ENCODE measurements at places on chromosomes 3 and 15.

GRCh38 chr15:72092006-72092405 lies 25.9 kb downstream of the MYO9A start:
- DNase-seq, result no peak

GRCh38 chr3:22947851-22948250 lies 255.3 kb upstream of the UBE2E2 start:
- DNase-seq, result no peak

DNA sequence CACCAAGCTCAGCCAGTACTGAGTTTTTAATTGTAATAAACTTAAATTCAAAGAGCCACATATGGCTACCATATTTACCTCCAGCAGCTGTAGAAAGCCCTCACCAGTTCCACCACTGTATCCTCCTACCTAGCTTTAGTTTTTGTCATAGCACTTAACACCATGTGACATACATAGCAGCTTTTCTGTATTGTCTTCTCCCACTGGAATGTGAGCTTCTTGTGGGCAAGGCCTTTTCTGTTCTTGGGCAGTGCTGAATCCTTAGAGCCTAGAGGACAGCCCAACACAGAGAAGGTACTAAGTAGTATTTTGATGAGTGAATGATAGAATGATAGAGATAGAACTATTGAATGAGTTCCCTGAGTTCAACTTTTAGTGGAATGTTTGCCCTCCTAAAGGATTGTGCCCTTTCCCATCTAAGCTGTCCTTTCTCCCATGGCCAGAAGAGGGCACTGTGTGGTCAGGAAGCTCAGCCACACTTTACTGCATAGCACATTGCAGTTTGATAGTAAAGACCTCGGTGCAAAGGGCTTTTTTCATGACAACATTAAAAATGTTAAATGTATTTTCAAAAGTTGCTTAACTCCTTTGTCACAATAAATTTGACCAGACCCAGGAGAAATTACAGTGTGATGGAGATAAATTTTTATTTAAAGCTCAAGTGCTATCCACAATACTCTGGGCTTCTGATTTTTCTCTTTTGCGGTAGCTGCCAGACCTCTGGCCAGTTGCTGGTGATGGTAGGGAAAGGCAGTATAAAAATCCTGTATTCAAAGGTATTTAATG lies 115.8 kb downstream of the GHSR start:
- peak; percentile 75 for DNase-seq

DNA sequence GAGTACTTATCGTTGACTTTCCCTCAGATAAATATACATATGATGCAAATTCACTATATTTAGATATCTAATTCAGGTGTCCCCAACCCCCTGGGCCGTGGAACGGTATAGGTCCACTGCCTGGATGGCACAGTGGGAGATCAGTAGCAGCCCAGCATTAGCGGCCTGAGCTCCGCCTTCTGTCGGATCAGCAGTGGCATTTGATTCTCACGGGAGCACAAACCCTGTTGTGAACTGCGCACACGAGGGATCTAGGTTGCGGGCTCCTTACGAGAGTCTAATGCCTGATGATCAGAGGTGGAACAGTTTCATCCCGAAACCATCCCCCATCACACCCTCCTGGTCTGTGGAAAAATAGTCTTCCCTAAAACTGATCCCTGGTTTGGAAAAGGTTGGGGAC lies 6.9 kb downstream of the KNL1 start:
- DNase-seq, result no peak

- no peak for DNase-seq
These were observed 63.0 kb upstream of the SMAD3 start for GRCh38 chr15:67002368-67002767.

- peak; percentile 5 for DNase-seq
These were observed 766.8 kb downstream of the TBL1XR1 start for GRCh38 chr3:176430244-176431037.

- DNase-seq, result no peak
These were observed 241.0 kb upstream of the GBE1 start for GRCh38 chr3:82002491-82002890.

GRCh38 chr3:9781551-9781950 lies 10.7 kb downstream of the TADA3 start:
- no peak for DNase-seq

GRCh38 chr3:194072691-194073279 lies 63.2 kb upstream of the HES1 start:
- no peak for DNase-seq

DNA sequence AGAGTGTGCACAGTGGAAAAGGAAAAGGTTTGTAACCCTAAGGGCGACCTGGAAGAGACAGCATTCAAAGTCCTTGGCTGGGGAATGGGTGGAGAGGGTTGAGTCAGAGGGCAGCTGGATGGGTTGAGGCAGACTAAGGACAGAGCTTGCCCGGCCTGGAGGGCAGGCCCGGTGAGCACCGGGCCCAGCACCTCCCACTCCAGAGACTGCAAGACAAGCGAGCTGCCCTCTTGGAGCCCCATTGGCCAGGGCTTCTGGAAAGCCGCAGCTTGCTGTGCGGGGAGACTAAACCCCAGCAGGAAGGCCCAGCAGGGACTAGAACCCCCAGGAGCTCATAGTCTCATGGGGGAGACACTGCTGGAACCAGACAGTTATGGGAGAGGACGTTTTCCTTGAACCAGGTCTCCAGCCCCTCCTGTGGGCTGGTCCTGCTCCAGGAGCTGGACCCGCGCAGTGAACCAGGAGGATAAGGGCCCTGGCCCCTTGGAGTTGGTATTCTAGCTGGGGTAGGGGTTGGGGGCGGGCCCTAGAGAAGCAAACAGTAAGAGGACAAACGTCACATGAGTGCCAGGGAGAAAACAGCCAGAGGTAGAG lies 59.1 kb downstream of the RGMA start:
- no peak for DNase-seq

- DNase-seq, result no peak
These were observed 257.2 kb downstream of the NFKBIZ start for GRCh38 chr3:102106416-102107097.

DNA sequence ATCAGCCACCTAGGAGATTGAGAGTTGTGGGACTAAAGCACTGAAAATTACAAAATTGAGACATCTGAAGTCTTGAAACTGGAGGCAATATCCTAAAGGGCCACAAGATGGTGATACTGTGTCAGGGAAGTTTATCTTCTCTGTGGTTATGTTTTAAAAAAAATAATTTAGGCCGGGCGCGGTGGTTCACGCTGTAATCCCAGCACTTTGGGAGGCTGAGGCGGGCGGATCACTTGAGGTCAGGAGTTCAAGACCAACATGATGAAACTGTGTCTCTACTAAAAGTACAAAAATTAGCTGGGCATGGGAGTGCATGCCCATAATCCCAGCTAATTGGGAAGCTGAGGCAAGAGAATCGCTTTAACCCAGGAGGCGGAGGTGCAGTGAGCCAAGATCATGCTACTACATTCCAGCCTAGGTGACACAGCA lies 17.9 kb upstream of the NIT2 start:
- DNase-seq, result peak; percentile 44

DNA sequence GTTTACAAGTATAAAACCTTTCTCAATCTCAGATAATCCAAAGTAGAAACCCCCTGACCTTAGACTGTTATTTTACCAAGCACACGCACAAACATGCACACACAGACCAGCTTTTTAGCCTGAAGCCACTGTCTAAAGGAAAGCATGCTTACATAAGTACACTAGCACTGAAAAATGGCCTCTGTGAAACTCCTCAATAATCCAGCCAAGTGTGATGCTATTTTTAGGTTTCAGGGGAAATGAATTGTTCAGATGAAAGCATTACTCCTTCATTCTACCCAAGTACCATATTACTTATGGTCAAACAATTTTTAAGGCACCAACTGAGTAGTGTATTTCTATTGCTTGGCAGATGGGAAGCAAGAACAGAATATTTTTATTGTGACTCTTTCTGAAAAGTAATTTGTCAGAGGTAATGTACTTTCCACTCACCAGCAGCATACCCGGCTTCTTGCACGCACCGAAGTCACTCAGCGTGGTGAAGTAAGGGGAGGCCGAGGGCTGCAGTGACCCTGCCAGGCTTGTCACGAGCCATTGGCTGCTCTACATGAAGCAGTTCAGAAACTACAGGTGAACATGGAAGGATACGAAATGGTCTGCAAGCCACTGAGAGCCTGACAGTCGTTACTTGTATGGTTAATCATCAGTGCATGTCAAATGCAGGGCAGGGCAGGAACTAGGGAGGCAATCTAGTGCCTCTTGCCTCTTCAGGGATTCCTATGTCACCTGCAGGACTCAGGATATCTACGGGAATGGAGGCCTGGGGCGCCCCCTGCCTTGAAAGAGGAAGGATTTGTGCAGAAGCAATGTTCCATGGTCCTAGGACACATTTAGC lies 106.7 kb downstream of the GABRB3 start:
- no peak for DNase-seq

- DNase-seq, result no peak
These were observed 47.6 kb upstream of the CD200R1L start for GRCh38 chr3:112894258-112894657.

DNA sequence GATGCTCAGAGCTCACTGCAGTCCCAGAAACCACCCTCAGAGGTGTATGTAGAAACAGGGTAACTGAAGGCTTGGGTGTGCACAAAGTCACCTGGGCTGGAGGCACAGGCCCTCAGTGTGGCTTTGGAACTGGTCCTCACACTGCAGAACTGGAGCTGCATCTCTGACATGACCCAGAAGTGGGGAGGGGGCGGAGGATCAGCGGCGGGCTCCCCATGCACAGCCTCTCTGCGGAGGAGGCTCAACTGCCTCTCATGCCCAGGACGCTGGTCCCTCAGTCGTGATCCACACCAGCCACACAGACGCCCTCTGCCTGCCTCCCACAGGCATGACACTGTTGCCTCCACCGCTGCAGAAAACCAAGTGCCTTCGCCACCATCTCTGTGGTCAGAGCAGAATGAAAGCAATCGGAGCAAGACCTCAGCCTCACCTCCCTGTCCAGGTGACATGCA lies 73.7 kb downstream of the TM2D3 start:
- peak; percentile 45 for DNase-seq

- no peak for DNase-seq
These were observed 33.2 kb downstream of the TM4SF4 start for GRCh38 chr3:149507491-149508324.

- DNase-seq, result no peak
These were observed 15.4 kb downstream of the LRIG1 start for GRCh38 chr3:66485291-66485968.

DNA sequence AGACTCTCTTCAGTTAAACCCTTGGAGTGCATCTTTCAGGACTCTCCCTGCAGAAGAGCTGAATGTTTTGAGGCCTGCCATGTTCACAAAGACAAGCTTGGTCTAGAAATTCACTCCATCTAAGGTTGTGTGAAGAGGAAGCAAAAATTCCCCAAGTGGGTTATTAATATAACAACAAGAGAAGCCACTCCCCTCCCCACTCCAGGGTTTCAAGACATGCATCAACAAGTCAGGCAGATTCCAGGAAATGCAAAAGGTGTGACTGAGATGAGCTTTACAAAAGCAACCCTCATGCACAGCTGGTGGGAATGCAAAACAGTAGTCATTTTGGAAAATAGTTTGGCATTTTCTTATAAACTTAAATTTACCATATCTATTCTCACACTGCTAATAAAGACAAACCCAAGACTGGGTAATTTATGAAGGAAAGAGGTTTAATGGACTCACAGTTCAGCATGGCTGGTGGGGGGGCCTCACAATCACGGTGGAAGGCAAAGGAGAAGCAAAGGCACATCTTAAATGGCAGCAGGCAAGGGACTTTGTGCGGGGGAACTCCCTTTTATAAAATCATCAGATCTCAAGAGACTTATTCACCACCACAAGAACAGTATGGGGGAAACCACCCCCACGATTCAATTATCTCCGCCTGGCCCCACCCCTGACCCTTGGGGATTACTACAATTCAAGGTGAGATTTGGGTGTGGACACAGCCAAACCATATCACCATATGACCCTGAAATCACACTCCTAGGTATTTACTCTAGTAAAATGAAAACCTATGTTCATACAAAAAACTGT lies 31.3 kb downstream of the TARS3 start:
- DNase-seq, result no peak

DNA sequence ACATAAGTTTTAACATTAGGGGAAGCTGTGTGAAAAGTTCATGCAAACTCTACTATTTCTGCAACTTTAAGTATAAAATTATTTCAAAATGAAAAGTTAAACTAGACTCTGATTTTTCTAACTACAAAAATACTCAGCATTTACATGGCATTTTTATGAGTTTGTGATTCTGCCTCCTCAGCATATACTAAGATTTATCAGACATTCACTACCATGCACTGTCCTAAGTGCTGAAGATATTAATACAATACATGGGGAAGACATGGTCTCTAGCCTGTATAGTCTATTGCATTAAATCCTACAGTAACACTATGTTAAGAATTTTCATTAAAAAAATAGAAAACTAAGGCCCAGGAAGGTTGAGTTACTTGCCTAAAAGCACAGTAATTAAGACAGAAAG lies 80.7 kb downstream of the ZNF148 start:
- DNase-seq, result no peak

- DNase-seq, result no peak
These were observed 15.3 kb downstream of the FYCO1 start for GRCh38 chr3:45980229-45980813.

DNA sequence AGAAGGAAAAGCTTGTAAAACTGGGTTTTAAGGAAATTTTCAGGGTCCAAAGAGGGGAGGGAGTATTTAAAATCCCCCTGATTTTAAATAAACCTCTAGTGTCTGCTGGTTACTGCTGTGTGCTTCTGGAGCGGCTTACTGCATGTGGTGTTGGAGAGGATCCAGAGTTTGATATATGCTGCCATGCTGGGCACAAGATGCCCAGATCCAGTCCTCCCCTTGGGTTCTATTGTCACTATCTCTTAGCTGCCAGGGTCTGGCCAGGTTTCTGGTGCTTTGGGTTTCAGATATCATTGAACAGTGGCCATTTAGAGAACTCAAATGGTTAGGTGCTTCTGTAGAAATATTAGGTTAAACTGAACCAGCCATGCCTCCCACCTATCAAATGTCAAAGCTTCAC lies 27.5 kb downstream of the MINAR1 start:
- DNase-seq, result no peak

- no peak for DNase-seq
These were observed 84.8 kb upstream of the KLHL25 start for GRCh38 chr15:85879334-85880163.

DNA sequence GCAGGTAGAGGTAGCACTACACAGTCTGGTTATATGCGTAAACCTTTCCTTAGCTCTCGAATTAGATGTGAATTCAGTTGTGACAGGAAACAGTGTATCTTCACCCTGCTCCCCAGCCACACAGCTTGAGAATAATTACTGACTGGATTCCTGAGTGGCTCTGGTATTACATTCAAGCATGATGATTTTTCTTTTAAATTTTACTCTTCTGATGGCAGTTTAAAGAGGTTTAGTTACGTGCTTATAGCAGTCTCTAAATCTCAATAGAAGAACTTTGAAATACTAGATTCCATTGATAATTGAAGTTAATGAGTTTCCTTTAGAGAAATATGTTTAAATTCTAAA lies 98.8 kb downstream of the FNDC3B start:
- DNase-seq, result no peak

GRCh38 chr15:55824857-55825613 lies 82.1 kb upstream of the PRTG start:
- no peak for DNase-seq

GRCh38 chr15:38211811-38212210 lies 40.8 kb upstream of the SPRED1 start:
- DNase-seq, result no peak

Data from heart right ventricle (tissue), 16 donors.